ENCODE measurements at places on chromosomes 11 and 22.

DNA sequence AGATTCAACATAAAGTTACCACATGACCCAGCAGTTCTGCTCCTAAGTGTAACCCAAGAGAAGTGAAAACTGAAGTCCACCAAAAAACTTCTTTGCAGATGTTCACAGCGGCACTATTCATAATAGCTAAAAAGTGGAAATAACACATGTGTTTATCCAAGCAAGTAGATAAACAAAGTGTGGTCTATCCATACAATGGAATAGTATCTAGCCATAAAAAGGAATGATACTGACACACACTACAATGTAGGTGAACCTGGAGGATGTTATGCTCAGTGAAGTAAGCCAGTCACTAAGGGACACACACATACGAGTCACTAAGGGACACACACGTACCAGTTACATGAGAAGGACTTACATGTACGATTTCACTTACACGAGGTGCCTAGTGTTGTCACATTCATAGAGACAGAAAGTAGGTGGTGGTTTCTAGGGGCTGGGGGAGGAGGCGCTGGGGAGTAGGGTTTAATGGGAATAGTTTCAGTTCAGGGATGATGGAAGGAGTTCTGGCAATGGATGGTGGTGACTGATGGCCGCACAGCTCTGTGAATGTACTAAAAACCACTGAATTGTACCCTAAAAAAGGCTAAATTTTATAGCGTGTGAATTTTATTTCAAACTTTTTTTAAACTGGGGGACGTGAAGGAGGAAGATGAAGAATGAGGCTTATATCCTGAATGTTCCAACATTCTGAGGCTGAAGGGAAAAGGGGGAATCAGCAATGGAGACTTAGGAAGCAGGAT lies 27.2 kb upstream of the COMT start:
- DNase-seq, result no peak

DNA sequence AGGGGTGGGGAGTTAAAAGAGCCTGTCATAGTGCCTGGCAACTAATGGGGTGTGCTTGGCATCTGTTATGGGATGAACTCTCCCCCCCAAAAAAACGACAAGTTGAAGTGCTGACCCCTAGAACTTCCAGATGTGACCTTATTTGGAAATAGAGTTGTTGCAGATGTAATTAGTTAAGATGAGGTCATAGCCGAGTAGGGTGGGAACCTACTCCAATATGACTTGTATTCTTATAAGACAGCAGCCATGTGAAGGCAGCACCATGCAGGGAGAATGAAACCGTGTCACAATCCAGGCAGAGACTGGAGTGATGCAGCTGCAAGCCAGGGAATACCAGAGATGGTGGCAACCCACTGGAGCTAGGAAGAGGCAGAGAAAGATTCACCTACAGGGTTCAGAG lies 394.5 kb downstream of the TENM4 start:
- DNase-seq, result no peak

GRCh38 chr11:9953994-9954626 lies 290.2 kb downstream of the SWAP70 start:
- DNase-seq, result no peak

DNA sequence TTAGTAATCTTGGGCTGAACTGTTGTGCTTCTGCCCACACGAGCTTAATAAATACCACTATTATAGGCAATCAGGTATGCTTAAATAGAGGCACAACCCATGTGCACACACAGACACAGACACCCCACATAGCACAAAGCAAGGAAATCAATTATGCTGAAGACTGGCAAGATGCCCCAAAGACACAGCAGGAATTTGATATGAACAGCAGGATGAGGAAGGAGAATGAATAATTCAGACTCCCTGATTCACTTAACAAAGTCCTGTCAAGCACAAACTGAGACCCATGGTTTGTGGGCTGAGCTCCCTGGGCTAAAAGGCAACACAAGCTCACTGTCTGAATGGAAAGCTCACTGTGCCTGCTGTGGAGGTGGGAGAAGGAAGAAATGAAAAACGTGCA lies 42.5 kb downstream of the RBFOX2 start:
- no peak for DNase-seq

- DNase-seq, result no peak
Observed at GRCh38 chr11:16027621-16028020, 328.7 kb downstream of the SOX6 start.

- DNase-seq, result no peak
Observed at GRCh38 chr11:125443767-125444311, 52.2 kb downstream of the FEZ1 start.

DNA sequence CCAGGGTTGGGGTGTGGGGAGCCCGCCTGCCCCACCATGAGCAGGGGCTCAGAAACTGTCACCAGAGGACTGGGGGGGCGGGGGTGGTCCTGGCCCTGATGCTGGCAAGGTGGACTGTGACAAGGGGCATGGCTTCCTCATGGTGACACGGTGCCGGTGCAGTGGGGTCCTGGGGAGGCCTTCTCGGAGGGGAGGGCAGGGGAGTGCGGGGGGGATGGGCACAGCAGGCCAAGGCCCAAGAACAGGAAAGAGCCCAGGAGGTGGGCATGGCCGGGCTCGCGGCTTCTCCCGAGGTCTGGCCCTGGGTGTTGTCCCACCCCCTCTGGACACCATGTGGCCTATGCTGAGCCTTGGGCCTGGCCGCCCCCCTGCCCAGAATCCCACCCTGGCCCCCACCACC lies 47.2 kb downstream of the MOB2 start:
- DNase-seq, result no peak

GRCh38 chr11:77035580-77035979 lies 1.4 kb downstream of the B3GNT6 start:
- DNase-seq, result no peak

DNA sequence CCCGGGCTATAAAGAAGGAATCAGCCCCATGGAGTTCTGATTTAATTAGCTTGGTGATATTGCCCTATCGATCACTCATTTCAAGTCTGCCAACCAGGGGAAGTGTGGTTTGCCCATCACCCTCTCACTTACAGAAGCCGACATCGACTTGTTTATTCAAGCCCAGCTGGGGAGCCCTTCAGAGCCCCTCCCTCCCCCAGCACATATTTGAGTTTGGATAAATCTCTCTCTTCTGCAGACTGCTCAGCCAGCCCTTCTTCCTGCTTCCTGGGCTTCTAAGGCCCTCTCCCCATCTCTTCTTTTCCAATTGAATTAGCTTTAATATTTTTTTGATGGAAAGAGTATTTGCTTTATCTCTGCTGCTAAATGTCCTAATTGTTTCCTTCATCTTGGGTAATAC lies 299.0 kb downstream of the MIAT start:
- DNase-seq, result no peak

DNA sequence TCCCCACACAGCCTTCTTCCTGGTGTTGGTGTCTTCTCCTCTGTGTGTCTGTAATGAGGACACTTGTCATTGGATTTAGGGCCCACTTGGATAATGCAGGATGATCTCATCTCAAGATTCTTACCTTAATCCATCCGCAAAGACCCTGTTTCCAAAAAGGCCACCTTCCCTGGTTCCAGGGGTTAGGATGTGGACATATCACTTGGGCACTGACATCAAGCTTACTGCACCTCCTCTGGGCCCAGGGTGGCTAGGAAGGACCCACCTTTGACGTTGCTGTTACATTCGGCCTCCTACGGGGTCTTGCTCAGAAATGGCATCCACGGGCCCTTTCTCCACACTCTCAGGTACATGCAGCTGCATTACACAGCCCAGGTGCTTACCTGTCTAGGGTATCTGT lies 535.9 kb downstream of the BRD1 start:
- no peak for DNase-seq

- peak; percentile 52 for DNase-seq
Observed at GRCh38 chr22:24230911-24231656, 13.8 kb downstream of the GGT5 start.

- no peak for DNase-seq
Observed at GRCh38 chr11:75163921-75164849, 13.3 kb downstream of the SLCO2B1 start.

GRCh38 chr11:105878510-105878909 lies 143.5 kb downstream of the MSANTD4 start:
- DNase-seq, result no peak

DNA sequence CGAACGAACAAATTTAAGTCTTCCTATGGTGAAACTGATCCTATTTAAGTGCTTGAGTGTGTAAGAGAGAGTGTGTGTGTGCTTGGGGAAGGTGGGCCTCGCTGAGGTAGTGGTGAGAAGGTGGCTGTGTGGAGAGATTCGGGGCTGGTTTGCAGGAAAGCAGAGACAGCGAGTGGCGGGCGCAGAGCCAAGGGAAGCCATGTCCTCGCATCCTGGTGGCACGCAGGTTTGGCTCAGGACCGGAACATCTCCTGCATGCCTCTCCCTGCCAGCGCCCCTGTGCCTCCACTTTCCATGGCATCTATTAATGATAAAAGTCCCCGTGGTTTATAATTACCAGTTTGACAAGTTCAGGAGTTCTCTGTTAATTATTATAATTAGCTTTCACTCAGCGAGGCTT lies 383.1 kb upstream of the CADM1 start:
- DNase-seq, result no peak

GRCh38 chr22:44086271-44087088 lies 62.4 kb downstream of the PARVB start:
- DNase-seq, result no peak

DNA sequence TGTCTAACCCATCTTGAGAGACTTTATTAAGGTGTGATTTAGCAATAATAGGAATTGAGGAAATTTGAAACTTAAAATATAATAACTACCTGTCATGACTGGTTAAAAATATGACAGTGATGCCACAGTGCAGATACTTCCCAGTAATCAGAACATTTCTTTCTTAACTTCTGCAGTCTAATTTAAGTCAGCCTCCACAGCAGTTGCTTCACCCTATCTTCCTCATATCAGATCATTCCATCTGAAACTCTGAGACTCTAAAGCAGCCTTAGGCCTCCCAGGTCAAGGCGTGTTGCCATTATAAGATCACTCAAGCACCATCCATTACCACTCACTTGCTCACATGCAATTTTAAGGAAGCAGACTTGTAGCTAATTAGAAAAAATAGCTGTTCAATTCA lies 302.2 kb downstream of the AASDHPPT start:
- DNase-seq, result no peak

- DNase-seq, result no peak
Observed at GRCh38 chr22:37449331-37450001, 22.2 kb upstream of the ELFN2 start.

- no peak for DNase-seq
Observed at GRCh38 chr11:6817694-6818093, 18.2 kb upstream of the OR6A2 start.

Measured in GM12865 (cell line).